ENCODE measurements at places on chromosomes 5 and 9. TPM values are rescaled to one million over a fixed set of nuclear protein-coding genes. Genes with fewer than 3 reads are reported as not detected.

The BNC2 gene
- 40.8 TPM for total RNA-seq

The HSPA4 gene
- 293 TPM for total RNA-seq

The SREK1 gene
- total RNA-seq = 59.6 TPM

The SNCAIP gene
- total RNA-seq = 2.6 TPM

DNA sequence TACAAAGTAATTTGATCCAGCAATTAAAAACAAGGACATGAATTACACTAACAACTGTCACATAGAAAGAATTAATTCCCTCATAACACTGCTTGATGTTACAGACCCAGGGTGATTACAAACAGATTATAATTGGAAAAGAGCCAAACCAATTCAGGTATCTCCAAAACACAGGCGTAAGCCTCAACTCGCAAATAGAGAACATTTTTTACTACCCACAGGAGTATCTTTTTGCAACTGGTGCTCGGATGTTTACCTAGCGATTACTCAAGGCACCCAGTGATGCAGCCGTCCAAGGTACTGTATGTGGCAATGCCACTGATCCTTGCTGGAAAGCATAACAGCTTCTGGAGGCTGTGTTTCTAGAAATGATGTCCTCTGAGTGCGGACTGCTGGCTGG, 386.1 kb upstream of the KIF2A start:
- no peak for DNase-seq

- DNase-seq = no peak
Measured at GRCh38 chr9:16743375-16743774, 127.1 kb downstream of the BNC2 start.

- no peak for DNase-seq
Measured at GRCh38 chr9:112581469-112582176, 95.0 kb downstream of the KIAA1958 start.
